ENCODE measurements at places on chromosomes 4 and X.

- no peak overlapping the region for H3K4me3 ChIP-seq
- no peaks in the 10 kb centered on the region for H3K4me1 ChIP-seq
- no peak for DNase-seq
- H3K36me3 ChIP-seq, result no peaks in the 10 kb centered on the region
- H3K27ac ChIP-seq, result no peak overlapping the region
These were observed 95.9 kb upstream of the PTPN13 start for GRCh38 chr4:86497980-86498862.

DNA sequence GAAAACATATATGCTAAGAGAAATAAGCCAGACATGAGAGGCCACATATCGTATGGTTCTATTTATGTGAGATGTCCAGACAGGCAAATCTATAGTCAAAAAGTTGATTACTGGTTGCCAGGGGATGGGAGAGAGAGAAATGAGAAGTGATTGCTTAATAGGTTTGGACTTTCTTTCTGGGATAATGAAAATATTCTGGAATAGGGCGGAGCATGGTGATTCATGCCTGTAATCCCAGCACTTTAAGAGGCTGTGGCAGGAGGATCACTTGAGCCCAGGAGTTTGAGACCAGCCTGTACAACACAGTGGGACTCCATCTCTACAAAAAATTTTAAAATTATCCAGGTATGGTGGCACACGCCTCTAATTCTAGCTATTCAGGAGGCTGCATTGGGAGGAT, 22.4 kb downstream of the RBM47 start:
- no peak overlapping the region for H3K4me3 ChIP-seq
- H3K36me3 ChIP-seq, result no peaks in the 10 kb centered on the region
- H3K27ac ChIP-seq, result no peak overlapping the region
- H3K27me3 ChIP-seq, result no peaks in the 10 kb centered on the region
- no peaks in the 10 kb centered on the region for H3K4me1 ChIP-seq

DNA sequence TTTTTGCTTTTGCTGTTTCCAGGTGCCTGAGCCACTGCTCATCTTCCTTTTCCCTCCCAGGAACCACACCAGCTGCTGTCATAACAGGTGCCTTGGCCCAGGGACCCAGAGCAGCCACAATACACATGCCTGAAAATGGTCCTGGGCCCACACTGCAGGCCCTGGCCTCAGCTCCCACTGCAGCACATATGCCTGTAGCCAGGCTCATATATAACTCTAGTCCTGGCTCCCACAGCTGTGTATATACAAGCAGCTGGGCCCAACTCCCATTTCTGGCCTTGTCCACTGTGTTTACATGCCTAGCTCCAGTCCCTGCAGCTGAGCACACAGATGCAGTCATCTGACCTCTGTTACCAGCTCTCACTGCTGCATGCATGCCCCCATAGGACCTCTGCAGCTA, 930.5 kb downstream of the ADGRL3 start:
- H3K4me1 ChIP-seq, result no peaks in the 10 kb centered on the region
- no peak overlapping the region for H3K27ac ChIP-seq
- H3K27me3 ChIP-seq, result no peaks in the 10 kb centered on the region
- no peaks in the 10 kb centered on the region for H3K36me3 ChIP-seq
- H3K4me3 ChIP-seq, result no peak overlapping the region
- no peak for DNase-seq

GRCh38 chr4:157655096-157655809, 434.7 kb downstream of the GRIA2 start:
- no peak overlapping the region for H3K4me3 ChIP-seq
- H3K27ac ChIP-seq, result no peak overlapping the region
- H3K36me3 ChIP-seq, result no peaks in the 10 kb centered on the region
- DNase-seq, result no peak
- no peaks in the 10 kb centered on the region for H3K4me1 ChIP-seq

DNA sequence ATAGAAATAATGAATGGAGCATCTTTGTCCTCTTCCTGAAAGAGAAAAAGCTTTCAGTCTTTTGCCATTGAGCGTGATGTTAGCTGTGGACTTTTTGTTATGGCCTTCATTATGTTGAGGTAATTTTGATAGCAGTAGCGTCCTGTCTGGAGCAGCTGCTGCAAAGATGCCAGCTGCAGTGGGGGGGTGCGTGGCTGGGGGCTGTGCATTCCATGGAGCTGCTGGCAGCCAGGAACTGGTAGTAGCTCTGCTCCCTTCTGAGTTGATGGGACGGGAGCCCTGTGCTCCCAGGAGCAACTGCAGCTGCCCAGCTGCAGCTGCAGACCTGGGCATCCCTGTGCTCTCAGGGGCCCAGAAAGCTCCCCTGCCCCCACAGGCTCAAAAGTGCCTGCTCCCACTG, 50.4 kb downstream of the CCDC160 start:
- H3K36me3 ChIP-seq, result no peaks in the 10 kb centered on the region
- H3K27me3 ChIP-seq, result no peaks in the 10 kb centered on the region
- DNase-seq, result no peak
- no peaks in the 10 kb centered on the region for H3K4me1 ChIP-seq
- H3K4me3 ChIP-seq, result no peak overlapping the region

DNA sequence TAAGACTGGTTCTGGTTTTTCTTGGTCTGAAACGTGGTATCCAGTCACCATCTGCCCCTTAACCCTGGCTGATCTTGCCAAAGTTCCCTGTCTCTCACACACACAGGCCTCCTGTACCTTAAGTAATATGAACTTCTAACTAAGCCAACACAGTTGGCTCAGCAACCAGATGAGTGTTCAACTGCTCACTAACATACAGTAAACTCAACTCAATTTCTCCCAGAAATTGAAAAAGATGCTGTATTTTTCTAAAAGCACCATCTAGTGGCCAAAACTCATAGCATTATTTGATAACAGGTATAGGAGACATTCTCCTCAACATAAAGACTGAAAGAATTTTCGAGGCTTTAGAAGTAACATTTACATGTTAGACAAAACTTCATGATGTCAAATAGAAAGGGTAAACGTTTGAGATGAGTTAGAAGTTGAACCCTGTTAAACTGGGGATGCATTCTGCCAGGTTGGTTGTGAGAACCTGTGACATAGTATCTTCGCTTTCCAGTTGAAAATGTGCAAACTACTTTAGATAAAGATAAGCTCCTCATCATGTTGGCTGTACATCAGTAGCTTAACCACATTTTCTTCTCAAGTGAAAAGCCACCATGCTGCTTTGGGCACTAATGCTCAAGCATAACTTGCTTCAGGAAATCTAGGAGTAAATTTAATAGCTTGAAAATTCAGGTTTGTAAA, 31.2 kb downstream of the CCNI start:
- no peak overlapping the region for H3K4me3 ChIP-seq
- H3K36me3 ChIP-seq, result peaks cover 6% of the 10 kb centered on the region
- no peaks in the 10 kb centered on the region for H3K4me1 ChIP-seq
- H3K27ac ChIP-seq, result no peak overlapping the region

DNA sequence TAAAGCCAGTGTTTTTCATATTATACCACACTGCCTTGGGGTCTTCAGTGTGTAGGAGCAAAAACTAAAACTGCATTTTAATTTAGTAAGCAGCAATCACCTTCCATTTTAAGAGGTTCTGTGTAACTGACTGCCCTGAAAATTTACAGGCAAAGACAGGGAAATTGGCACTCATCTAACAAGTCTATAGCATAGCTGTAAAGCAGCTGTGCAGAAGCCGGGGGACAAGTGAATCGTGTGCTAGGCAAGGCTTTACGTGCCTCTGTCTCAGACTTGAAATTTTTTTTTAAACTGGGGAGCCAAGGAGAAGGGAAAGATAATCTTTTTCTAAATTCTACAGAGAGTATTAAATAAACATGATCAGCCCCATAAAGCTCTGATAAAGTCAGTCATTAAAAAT, 39.7 kb downstream of the TSPAN5 start:
- H3K4me1 ChIP-seq, result no peaks in the 10 kb centered on the region
- no peak for DNase-seq

- no peak overlapping the region for H3K27ac ChIP-seq
- H3K4me1 ChIP-seq, result no peaks in the 10 kb centered on the region
- H3K4me3 ChIP-seq, result no peak overlapping the region
- no peak for DNase-seq
- no peaks in the 10 kb centered on the region for H3K36me3 ChIP-seq
These were observed 40.5 kb downstream of the SETD7 start for GRCh38 chr4:139515531-139515958.

DNA sequence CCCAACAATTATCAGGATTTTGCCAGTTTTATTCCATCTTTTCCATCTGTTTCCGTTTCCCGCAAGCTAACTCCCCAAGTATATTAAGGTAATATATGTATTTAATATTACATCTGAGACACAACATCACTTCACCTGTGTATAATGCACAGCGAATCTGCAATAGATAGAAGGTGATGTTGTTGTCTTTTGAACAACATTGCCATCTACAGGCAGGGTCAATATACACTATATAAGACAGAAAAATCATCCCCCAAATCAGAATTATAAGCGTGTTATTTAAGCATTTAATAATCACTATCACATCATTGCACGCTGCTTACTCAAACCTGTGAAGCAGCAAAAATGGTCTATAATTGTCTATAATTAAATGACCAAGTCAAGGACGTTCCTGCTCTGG, 1115.5 kb downstream of the NLGN4X start:
- no peak overlapping the region for H3K27ac ChIP-seq
- H3K4me1 ChIP-seq, result no peaks in the 10 kb centered on the region

DNA sequence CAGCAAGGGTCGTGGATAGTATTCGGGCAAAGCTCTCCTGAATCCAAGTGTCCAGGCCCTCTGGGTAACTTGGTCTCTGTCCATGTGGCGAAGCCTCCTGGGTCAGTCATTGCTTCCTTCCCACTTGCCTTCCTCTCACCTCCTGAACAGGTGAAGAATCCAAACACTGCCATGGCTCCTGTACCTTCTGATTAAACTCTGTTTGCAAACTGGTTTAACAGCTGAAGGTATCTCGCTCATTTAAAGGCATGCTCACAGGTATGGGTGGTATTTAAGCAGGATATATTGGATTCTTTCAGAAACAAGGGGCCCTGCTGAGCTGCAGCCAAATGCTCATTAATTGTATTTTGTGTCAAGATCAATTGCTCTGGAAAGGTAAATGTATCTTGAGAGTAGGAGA, 28.2 kb downstream of the FHDC1 start:
- DNase-seq, result no peak
- H3K27ac ChIP-seq, result no peak overlapping the region
- no peaks in the 10 kb centered on the region for H3K4me1 ChIP-seq
- H3K36me3 ChIP-seq, result no peaks in the 10 kb centered on the region
- no peaks in the 10 kb centered on the region for H3K27me3 ChIP-seq

DNA sequence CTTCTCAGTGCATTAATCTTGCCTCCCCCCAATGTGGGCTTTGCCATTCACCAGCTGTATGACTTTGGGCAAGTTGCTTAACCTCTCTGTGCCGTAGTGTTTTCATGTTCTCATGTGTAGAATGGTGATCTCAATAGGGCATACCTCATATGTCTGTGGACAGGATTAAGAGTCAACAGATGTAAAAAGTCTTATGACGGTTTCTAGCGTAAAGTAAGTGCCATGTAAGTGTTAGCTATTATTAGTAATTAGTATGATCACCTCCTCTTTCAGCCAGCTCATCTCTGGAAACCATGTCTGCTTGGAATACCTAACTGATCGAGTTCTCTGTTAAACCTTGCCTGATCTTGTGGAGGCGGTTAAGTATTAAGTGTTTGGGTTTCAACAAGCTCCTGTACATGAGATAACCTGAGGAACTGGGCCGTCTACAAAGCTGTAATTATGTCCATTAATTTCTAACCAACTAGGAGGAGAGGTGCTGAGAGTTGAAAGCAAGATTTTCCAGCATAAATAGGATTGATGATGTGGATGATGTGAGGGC, 66.3 kb downstream of the TSC22D3 start:
- H3K27ac ChIP-seq, result no peak overlapping the region
- peaks cover 5% of the 10 kb centered on the region for H3K4me1 ChIP-seq
- H3K4me3 ChIP-seq, result no peak overlapping the region
- no peak for DNase-seq

DNA sequence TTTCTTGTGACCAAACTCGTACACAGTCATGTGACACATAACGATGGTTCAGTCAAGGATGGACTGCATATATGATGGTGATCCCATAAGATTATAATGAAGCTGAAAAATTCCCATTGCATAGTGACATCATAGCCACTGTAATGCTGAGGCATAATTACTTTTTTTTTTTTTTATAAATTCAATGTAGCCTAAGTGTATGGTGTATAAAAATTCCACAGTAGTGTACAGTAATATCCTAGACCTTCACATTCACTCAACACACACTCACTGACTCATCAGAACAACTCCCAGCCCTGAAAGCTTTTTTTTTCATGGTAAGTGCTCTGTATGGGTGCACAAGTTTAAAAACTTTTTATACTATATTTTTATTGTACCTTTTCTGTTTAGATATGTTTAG, 105.0 kb downstream of the AREG start:
- no peak for DNase-seq
- H3K27ac ChIP-seq, result no peak overlapping the region
- H3K36me3 ChIP-seq, result no peaks in the 10 kb centered on the region
- no peaks in the 10 kb centered on the region for H3K27me3 ChIP-seq

GRCh38 chr4:69749771-69750170, 10.6 kb downstream of the SULT1B1 start:
- no peaks in the 10 kb centered on the region for H3K4me1 ChIP-seq
- no peak overlapping the region for H3K27ac ChIP-seq
- H3K4me3 ChIP-seq, result no peak overlapping the region
- H3K36me3 ChIP-seq, result no peaks in the 10 kb centered on the region
- H3K27me3 ChIP-seq, result no peaks in the 10 kb centered on the region

DNA sequence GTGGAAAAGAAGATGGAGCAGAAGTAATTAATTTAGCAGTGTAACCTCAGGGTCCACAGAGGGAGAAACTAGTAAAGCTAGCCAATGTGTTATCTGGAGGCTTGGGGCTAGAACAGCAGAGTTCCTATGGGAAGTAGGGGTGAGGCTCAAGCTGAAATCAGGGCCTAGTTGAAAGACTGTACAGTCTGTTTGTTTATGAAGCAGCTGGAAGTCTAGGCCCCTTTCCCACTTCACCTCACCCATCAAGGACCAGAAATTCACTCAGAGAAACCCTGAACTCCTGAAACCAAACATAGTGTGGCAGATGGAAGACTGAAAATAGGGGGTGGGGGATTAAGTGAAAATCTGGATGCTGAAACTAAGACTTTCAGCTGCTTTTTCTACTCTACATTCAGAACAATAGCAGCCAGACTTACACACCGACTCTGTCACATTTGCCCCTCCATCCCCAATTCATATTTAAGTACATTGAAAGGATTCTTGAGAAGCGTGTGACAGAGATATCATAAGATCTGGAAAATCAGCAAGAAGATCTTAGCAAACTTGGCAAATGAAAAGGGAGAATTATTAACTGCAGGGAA, 32.6 kb upstream of the FAM241A start:
- no peaks in the 10 kb centered on the region for H3K4me1 ChIP-seq
- peak overlapping the region; percentile 53 for H3K27ac ChIP-seq
- H3K36me3 ChIP-seq, result no peaks in the 10 kb centered on the region
- no peak overlapping the region for H3K4me3 ChIP-seq

DNA sequence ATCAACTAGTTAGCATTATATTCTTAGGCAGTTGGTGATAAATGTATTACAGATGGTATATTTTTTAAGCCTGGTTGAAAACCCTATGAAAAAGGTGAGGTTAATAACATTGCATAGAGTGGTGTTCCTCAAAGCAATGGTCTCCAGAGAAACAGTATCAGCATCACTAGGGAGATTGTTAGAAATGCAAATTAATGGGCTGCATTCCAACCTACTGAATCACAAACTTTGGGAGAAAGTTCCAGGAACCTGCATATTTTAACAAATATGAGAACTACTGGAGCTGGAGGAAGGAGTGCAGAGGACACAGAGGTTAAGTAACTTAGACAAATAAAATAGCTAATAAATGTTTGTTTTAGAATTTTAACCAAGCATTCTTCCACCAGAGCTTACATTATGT, 166.9 kb upstream of the PCDH10 start:
- no peaks in the 10 kb centered on the region for H3K4me1 ChIP-seq
- no peak for DNase-seq
- no peak overlapping the region for H3K27ac ChIP-seq
- no peaks in the 10 kb centered on the region for H3K36me3 ChIP-seq
